Naive thymus-derived CD4-positive, alpha-beta T cell (primary cell): ENCODE measurements at places on chromosomes 3 and 15. TPM values are rescaled to one million over a fixed set of nuclear protein-coding genes. Genes with fewer than 3 reads are reported as not detected.

SST gene
- not detected for total RNA-seq

DLEC1 gene
- 5.6 TPM for total RNA-seq

DNA sequence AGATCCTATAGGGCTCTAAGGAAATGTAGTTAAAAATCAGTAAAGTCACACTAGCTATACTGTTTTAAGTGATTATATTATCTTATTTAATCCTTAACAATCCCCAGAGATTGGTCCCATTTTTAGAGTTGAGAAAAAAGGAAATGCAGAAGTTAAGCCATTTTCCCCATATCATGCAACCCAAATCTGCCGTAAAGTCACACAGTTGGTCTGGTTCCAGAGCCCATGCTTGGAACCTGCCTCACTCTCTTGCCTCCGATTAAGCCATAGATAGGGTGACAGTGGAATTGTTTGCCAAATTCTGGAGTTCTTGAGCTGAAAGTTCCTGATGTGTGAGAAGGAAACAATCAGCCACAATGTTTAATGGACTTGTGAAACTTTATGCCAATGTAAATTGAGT lies 2.3 kb upstream of the P2RY13 start:
- H3K27me3 ChIP-seq = no peaks in the 10 kb centered on the region
- no peak overlapping the region for H3K4me3 ChIP-seq
- no peak for DNase-seq
- H3K4me1 ChIP-seq = no peaks in the 10 kb centered on the region

DNA sequence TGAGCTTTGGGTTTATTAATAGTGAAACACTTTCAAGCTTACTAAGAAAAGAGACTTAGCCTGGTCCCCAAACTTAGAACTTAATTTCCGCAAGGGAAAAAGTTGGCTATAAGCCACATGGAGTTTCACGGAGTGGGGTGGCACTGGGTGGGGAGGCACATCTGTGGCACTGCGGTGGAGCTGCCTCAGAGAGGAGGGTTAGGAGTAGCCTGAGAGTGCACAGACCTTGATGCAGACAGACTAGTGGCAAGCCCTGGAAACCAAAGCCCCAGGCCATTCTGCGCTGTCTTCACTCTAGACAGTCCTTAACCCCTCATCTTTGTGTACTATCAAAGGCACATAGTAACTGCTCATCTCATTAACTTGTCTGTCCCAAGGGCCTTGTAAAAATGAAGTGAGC lies 22.0 kb downstream of the CXCR6 start:
- DNase-seq = no peak
- H3K27me3 ChIP-seq = no peaks in the 10 kb centered on the region
- H3K4me1 ChIP-seq = peaks cover 88% of the 10 kb centered on the region
- H3K27ac ChIP-seq = no peak overlapping the region
- peaks cover 32% of the 10 kb centered on the region for H3K36me3 ChIP-seq

DNA sequence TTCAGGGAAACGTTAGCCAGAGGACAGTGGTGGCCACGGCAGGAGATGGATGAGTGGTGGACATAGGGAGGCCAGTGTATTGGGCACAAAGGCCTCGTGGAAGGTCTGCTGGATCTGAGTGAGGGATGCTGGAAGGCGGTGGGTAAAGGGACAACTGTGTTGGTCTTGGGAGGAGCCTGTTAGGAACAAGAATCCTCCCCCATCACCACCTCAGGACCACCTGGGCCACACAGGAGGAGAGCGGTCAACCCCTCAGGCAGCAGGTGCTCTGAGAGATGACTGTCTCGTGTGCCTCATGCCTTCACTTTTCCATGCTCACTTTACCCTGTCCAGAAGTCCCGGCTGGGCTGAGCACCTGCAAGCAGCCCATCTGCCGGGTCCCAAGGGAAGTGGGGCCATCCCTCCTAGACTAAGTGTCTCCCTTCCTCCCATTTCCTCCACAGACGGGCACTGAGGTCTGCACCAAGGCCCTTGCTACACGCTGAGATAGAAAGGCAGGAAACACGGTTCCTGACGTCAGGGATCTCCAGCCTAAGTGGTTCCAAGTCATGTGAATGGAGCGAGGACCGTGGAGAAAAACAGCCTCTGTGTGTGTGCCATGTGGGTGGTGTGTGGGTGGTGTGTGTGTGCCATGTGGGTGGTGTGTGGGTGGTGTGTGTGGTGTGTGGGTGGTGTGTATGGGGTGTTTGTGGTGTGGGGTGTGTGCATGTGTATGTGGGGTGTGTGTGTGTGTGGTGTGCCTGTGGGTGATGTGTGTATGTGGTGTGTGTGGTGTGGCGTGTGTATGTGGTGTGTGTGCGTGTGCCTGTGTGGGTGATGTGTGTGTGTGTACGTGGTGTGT lies 47.8 kb upstream of the CTSH start:
- H3K27me3 ChIP-seq = no peaks in the 10 kb centered on the region
- no peaks in the 10 kb centered on the region for H3K36me3 ChIP-seq
- H3K4me3 ChIP-seq = no peak overlapping the region
- no peaks in the 10 kb centered on the region for H3K4me1 ChIP-seq

DNA sequence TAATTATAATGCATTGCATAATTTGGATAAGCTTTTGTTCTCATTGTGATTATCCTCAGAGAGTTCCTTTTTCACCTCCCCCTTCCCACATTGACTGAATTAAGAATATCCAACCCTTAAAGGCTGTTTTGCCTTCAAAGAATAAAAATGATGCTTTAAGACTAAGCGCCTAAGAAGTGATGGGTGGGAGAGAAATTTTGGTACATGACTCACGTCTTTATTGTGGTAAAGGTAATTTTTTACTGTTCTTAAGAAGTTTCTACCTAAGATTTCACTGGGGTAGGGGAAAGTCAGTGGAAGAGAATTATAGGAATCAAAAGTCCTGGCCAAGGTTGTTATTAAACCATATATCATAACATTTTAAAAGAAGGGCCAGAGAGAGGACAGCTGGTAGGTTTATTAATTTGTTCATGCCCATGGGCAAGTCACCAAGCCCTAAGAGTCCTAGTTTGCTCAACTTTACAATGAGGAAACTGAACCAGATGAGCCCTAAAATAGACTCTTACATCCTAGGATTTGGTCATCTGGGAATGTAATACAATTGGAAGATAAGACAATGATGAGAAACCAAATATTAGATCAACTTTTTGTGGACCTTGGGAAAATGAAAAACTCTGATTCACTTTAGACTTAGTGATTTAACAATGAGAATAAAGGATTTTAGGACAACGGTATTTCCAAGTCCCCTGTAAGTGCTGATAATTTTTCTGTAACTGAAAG lies 101.1 kb upstream of the RASGRP1 start:
- H3K36me3 ChIP-seq = no peaks in the 10 kb centered on the region
- H3K27ac ChIP-seq = peak overlapping the region; percentile 58
- DNase-seq = peak; percentile 46
- no peaks in the 10 kb centered on the region for H3K27me3 ChIP-seq
- no peak overlapping the region for H3K4me3 ChIP-seq

DNA sequence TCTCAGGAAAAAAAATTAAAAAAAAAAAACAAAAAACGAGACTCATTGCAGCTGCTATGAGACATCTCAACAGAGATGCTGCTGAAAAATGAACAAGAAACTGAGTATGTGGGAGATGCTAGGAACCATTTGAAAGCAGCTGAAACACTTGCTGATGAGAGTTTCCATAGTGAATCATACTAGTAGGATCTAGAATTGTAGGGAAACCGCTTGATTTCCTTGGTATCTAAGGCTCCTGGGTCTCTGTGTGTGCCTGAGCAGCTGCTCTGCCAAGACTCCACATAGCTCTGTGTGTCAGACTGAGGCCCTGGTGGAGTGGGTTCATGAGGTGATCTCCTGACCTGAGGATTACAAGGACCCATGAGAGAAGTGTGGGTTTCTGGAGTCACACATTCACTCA lies 313.4 kb upstream of the NECTIN3 start:
- H3K4me1 ChIP-seq = no peaks in the 10 kb centered on the region
- H3K27ac ChIP-seq = no peak overlapping the region
- no peak overlapping the region for H3K4me3 ChIP-seq
- no peak for DNase-seq
- H3K27me3 ChIP-seq = no peaks in the 10 kb centered on the region
- H3K36me3 ChIP-seq = no peaks in the 10 kb centered on the region

RTP3 gene
- not detected for total RNA-seq

FOXB1 gene
- 0.12 TPM for total RNA-seq

DNA sequence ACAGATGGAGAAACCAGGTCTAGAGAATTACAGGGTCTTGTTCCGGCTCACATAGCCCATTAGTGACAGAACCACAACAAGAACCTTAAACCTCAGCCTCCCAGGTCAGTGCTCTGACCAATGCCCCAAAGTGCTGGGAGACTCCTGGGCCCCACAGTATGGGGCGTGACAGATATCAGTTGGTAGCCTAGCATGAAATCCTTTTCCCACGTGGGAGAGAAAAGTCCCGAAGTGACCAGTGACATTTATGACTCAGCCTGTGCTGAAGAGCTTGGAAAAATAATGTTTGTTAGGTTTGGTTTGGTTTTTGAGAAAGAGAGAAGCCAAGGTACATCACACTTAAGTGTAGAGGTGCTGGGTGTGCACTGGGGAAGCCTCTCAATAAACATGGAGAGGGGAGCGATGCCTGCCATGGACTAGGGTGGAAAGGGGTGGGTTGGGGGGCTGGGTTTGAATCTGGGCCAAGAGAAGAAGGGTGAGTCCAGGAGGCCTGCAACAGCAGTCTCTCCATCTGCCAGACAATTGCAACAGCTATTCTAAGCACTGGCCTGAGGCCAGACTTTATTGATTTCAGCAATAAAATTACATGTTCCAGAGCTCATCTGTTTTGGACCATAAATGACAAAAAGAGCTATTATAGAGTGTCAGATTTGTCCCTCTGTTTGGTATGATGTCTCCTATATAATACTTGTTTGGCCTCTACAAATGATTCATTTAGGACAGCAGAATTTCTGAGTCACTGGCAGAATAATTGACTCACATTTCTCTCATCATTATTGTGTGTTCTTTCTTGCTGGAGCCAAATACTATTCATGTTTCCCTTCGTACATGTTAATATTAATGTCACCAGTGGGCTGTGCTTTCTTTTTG lies 43.4 kb downstream of the C2CD4A start:
- H3K4me1 ChIP-seq = no peaks in the 10 kb centered on the region
- H3K27me3 ChIP-seq = no peaks in the 10 kb centered on the region
- no peak for DNase-seq
- H3K27ac ChIP-seq = no peak overlapping the region

DNA sequence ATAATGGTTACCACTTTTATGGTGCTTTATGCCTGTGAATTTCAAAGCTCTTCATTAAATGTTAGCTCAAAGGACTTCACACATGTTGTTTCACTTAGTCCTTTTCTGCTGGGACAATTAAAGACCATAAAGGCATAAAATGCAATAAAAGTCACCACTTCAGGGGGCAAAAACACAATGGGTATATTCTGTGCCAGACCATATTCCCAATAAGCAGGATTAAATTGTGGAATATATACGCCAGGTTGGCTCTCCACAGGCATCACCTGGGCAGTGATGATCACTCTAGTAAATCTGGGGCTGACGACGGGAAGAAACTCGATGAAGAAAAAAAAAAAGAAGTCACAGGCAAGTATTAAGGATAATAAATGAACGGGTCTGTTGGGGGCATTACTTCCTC lies 370.2 kb upstream of the CNTN4 start:
- DNase-seq = no peak
- no peaks in the 10 kb centered on the region for H3K27me3 ChIP-seq
- no peak overlapping the region for H3K4me3 ChIP-seq
